Mammary epithelial cell (primary cell): ENCODE measurements at places on chromosomes 7 and 10. TPM values are rescaled to one million over a fixed set of nuclear protein-coding genes. Genes with fewer than 3 reads are reported as not detected.

AGMO gene
- not detected for total RNA-seq

GRCh38 chr7:128705891-128706333 is 33.2 kb upstream of the CALU start:
- no peak for DNase-seq

DNA sequence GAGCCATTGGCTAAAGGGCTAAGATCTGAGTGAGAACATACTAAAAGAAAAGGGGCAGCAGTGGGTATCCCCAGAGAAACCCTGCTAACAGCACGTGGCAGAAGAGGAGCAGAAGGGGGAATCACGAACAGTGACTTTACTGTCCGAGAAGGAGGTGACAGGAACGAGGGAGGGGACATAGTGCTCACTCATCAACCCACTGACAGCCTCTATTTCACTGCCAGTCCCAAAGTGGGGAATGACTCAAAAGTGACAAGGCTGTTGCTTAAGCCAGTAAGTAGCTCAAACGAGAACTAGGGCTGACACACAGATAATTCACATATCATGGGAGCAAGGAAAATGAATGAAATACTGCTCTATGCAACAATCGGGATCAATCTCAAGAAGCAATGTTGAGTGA is 92.7 kb downstream of the RSU1 start:
- DNase-seq, result no peak

DNA sequence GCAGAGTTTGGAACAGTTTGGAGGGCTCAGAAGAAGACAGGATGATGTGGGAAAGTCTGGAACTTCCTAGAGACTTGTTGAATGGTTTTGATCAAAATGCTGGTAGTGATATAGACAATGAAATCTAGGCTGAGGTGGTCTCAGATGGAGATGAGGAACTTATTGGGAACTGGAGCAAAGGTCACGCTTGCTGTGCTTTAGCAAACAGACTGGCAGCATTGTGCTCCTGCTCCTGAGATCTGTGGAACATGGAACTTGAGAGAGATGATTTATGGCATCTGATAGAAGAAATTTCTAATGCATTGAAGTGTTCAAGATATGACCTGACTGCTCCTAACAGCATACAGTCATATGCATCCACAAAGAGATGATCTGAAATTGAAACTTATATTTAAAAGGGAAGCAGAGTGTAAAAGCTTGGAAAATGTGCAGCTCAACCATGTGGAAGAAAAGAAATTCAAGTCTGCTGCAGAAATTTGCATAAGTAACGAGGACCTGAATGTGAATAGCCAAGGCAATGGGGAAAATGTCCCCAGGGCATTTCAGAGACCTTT is 186.9 kb upstream of the PHYHIPL start:
- DNase-seq, result no peak

- no peak for DNase-seq
Observed at GRCh38 chr10:70592186-70592735, 10.3 kb downstream of the PRF1 start.

- peak; percentile 15 for DNase-seq
Observed at GRCh38 chr10:111211706-111212105, 134.9 kb downstream of the ADRA2A start.

HOXA11 gene
- 0.69 and 0.96 TPM in 2 replicates for total RNA-seq

OTUD1 gene
- 9.6 and 13.8 TPM in 2 replicates for total RNA-seq

DNA sequence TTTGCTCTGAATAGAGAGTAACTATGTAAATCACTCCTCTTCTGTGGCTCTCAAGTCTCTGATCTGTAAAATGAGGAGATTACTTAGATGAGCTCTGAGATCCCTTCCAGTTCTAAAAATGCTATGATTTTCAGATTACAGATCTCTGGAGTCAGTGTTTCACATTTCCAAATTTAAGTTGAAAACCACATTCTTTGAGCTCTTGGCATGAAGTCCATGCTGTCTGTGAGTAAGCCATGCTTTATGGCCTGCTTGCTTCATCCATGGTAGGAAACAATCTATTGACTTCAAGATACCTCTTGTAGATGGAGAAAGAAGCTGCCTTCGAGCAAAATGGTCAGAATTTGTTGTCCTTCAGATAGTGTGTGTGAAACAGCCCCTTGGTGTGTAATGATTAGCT is 64.9 kb downstream of the CELF2 start:
- no peak for DNase-seq

DNA sequence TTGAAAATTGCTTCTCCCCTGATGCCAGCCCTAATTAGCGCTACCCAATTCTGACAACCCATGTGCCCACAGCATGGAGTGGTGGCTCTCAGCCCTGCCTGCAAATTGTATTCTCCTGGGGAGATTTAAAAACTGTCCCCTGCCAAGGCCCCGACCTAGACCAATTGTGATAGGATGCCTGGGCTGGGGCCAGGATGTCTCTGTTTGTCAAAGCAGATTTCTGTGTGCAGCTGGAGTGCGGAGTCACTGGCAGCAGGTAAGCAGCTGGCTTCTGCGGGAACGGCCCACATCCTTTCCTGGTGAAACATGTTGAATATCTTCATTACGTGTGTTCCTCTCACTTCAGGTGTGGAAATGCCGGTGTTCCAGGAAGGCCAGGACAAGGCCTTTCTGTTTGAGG is 238.6 kb downstream of the WDR37 start:
- no peak for DNase-seq

GRCh38 chr10:92816091-92816531 is 32.2 kb upstream of the EXOC6 start:
- peak; percentile 64 for DNase-seq

DNA sequence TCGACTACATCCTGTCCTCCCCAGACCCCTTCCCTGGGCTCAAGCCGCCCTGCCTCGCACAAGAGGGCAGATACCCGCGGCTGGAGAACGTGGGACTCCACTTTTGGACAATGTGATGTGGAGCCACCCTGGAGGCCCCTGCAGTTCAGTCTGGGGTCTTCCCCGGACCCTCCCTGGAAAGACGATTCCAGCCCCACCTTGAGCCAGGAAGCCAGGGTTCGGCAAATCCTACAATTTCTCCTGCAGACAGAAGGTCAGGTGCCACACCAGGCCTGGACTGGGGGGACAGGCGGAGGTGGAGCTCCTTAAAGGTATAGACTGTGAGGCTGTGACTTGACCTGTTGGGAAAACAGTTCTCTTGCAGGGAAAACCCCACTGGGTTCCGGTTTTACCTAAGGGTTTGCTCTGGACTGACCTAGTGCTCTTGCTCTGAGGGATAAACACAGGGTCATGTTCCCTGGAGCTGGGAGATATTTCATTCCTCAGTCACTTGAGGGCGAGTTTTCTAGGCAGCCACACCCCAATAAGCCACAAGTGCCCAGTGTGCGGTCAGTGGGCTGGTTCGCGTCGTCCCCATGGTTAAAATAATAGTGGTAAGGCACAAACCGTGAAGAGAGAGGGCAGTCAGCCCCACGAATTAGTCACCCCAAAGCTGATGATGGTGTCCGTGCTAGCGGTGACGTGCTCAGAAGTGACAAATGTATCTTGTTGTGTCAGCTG is 1.6 kb downstream of the FOXL3 start:
- no peak for DNase-seq

NACAD gene
- total RNA-seq, result 0.17 TPM
